A673 (cell line): ENCODE measurements at places on chromosomes 11 and 22.

DNA sequence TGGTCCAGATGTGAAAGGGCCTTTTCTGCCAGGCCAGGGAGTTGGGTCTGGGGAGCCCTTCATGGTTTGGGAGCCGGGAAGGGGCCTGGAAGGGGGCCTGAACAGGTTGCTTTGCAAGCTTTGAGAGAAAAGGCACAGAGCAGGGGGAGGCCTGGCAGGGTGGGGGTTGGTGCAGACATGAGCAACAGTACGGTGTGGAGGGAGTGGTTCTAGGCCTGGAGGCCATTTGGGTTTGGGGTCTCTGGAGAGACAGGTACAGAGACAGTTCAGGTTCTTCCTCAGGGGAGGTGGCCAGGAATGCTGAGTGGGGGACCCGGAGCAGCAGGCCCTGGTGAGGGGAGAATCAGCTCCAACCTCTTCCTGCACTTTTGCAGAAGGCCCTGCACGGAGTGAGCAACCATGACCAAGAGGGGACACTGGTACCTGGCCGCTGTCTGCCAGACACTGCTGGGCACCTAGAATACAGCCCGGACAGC, 1.4 kb downstream of the KDELR3 start:
- DNase-seq, result no peak

GRCh38 chr22:21038405-21038804, 6.0 kb upstream of the SLC7A4 start:
- no peak for DNase-seq

- DNase-seq, result no peak
Observed at GRCh38 chr22:20256027-20256426, 12.1 kb downstream of the RTN4R start.

DNA sequence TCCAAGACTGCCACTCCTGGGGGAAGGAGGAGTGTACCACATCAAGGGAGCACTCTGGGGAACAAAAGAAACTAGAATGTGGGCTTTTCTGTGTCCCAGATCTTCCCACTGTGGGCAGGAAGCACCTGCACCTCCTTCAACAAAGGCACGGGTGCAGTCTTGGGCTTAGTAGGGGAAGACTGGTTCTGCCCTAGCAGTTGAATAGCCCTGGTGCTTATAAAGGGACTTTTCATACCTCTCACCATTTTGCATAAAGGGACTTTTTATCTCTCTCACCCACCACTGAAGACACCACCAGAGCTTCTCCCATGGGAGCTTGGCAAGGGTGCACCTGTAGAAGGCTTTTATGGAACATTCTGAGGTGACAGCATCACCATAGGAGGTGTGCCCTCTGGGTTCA, 65.8 kb upstream of the MS4A8 start:
- no peak for DNase-seq

DNA sequence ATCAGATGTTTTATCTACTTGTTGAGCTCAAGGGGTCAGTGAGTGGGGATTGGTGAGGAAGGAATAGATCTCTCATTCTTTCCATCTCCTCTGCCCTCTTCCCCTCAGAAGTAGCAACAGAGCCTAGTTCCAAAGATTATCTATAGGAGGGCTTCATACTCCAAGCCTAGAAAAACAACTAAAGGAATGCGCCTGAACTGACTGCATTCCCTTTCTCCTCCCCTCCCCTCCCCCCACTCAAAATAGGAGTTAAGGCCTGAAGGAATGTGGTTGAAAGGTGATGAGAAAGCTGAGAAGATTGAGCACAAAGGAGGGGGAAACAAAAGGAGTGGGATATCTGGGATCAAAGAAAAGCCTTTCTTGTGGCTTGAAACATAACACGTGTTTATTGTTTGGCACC, 10.5 kb downstream of the EMSY start:
- DNase-seq, result no peak

- DNase-seq, result no peak
Observed at GRCh38 chr22:46193898-46194310, 43.6 kb downstream of the PPARA start.

DNA sequence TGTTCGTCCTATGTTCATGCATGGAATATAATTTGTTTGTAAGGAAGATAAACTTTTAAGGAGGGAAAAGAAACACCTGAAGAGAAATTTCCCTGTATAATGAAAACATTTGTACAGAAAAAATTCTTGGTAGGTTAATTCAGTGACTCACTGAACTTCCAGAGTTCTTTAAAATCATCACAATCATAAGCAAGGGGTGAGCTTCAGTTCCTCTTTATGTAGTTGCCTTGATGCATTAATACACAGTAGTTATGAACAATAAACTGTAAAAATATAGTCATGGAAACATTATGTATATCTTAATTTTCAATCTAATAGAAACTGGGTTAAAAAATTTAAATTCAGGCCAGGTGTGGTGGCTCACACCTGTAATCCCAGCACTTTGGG, 1.1 kb upstream of the C11orf65 start:
- no peak for DNase-seq

- DNase-seq, result no peak
Observed at GRCh38 chr22:47352920-47353700, 590.7 kb downstream of the TBC1D22A start.

DNA sequence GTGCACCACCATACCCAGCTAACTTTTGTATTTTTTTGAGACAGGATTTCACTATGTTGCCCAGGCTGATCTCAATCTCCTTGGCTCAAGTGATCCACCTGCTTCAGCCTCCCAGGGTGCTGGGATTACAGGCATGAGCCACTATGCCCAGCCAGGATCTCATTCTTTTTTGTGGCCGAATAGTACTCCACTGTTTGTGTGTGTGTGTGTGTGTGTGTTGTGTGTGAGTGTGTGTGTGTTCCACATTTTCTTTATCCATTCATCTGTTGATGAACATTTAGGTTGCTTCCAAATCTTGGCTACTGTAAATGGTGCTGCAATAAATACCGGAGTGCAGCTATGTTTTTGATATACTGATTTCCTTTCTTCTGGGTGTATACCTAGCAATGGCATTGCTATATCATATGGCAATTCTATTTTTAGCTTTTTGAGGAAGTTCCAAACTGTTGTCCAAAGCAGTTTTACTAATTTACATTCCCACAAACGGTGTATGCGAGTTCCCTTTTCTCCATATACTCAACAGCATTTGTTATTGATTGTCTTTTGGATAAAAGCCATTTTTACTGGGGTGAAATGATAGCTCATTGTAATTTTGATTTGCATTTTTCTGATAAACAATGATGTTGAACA, 105.4 kb downstream of the TTC28 start:
- DNase-seq, result no peak

GRCh38 chr11:5284637-5285036, 14.9 kb upstream of the HBE1 start:
- no peak for DNase-seq

GRCh38 chr22:28867191-28867590, 16.2 kb upstream of the ZNRF3 start:
- peak; percentile 68 for DNase-seq

DNA sequence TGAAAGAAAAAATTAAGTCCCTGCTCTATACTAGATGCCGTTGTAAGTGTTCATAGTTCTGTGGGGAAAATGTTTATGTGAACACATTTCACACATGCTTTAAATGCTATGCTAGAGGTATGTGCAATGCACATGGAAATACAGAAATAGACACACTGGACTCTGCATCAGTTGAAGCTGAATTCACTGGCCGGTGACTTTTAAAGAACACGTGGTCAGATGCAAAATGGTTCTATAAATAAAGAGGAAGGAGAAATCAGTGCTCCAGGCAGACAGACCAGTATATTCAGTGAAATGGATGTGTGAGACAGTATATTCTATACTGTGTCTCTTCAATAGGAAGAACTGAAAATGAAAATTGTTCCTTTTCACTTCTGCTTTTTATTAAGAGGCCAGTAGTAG, 29.9 kb downstream of the TRPC6 start:
- DNase-seq, result no peak

DNA sequence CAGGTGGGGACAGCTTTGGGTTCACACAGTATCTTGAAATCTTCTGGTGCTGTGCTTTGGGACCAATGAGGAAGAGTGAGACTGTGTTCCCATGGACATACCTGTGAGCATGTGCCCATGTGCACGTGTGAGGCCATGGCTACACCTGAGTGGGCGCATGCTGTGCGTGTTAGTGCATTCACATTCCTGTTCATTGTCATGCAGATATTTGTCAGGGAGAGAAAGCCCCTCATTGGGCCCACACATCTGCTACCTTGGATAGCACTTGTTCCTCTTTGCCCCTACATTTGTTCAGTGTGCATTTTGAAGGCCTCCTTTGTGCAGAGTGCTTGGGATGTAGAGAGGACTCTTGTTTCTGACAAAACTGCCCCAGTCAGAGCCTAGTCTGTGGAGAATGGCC, 154.3 kb upstream of the E2F8 start:
- DNase-seq, result no peak

DNA sequence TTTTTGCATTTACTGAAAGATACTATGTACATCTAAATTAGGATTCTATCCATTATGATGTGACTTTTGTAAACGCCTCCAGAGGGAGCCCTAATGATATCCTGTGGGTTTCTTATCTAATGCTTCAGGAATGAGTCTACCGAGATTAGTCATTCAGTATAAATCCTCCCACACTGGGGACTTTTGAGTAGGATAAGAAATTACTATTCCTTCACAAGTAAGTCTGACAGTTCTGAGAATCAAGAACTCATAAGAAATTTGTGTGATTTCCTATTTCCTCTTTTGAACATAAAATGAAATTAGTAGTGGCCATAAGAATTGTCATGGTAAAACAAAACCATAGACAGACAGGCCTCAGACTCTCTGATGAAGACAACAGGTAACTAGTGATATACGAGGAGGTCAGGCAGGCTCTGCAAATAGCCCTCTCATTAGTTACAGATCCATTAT, 10.0 kb upstream of the OR5M1 start:
- peak; percentile 84 for DNase-seq
